ENCODE measurements at places on chromosomes 1 and 21. TPM values are rescaled to one million over a fixed set of nuclear protein-coding genes. Genes with fewer than 3 reads are reported as not detected.

The AUNIP gene
- 12.2 TPM for total RNA-seq

The PAPPA2 gene
- 0.03 TPM for total RNA-seq

DNA sequence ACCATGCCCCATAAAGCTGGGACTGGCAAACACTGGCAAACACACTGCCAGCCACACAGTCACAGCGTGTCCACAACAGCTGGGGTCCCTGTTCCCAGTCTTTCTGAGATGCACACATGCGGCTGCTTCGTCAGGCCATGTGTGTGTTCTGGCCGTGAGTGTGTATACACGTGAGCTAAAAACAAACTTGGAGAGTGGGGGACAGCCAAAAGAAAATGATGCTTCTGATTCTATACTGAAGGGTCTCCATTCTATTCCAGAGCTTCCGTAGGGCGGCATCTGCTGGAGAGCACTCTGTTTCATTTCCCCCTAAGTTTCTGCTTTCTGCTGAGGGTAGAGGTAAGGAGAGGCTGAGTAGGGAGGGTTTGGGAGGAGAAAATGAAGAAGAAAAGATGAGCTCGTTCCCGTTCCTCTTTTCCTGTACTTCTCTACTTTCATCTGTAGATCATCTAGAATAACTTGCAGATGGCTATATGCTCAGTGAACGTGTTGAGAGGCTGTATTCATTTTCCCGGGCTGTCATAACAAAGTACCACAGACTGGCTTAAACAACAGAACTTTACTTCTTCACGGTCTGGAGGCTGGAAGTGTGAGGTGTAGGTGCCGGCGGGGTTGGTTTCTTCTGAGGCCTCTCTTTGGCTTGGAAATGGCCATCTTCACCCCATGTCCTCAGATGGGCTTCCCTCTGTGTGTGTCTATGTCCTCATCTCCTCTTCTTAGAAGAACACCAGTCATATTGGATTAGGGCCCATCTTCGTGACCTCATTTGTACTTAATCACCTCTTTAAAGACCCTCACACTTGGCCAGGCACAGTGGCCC, 151.6 kb downstream of the TOMM20 start:
- DNase-seq = no peak

- DNase-seq = no peak
Observed at GRCh38 chr1:245682638-245683628, 528.1 kb downstream of the KIF26B start.
